ENCODE measurements at places on chromosomes 1 and 21. TPM values are rescaled to one million over a fixed set of nuclear protein-coding genes. Genes with fewer than 3 reads are reported as not detected.

GRCh38 chr1:96660503-96660902 lies 61.1 kb upstream of the PTBP2 start:
- H3K4me3 ChIP-seq = no peak overlapping the region
- no peaks in the 10 kb centered on the region for H3K4me1 ChIP-seq
- H3K27me3 ChIP-seq = no peaks in the 10 kb centered on the region
- no peaks in the 10 kb centered on the region for H3K36me3 ChIP-seq
- DNase-seq = no peak

DNA sequence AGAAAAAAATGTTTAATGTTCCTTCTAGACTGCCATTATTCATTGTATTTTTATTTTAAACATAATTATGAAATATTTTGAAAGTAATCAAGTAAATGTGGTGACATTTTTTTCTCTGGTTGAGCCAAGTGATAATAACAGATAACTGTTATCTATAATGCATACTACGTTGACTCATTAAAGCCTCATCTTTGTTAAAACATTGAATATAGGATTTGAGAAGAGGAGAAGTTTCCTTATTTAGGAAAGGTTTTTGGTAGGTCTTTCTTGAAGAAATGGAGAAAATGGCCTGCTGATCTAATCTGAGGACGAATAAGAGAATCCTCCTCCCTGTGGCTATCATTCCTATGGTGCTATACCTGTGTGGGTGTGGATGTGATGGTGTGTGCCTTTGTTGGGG lies 89.0 kb downstream of the NFIA start:
- H3K4me3 ChIP-seq = no peak overlapping the region
- H3K4me1 ChIP-seq = no peaks in the 10 kb centered on the region
- no peaks in the 10 kb centered on the region for H3K36me3 ChIP-seq
- H3K27me3 ChIP-seq = no peaks in the 10 kb centered on the region
- no peak overlapping the region for H3K27ac ChIP-seq

- no peaks in the 10 kb centered on the region for H3K36me3 ChIP-seq
- no peak for DNase-seq
- no peak overlapping the region for H3K27ac ChIP-seq
These were observed 90.2 kb downstream of the ESRRG start for GRCh38 chr1:216632980-216633379.

- no peaks in the 10 kb centered on the region for H3K4me1 ChIP-seq
- 0 out of 2 replicates have a peak, but pooled peaks cover 10% of the 10 kb centered on the region for H3K27me3 ChIP-seq
- H3K4me3 ChIP-seq = no peak overlapping the region
These were observed 67.3 kb upstream of the AKT3 start for GRCh38 chr1:243917177-243917862.

GRCh38 chr1:156212833-156213643 lies at the start of gene PMF1:
Gene PMF1, plus strand, starts transcription at chr1:156213007. Its CDS starts 9 bp downstream, at chr1:156213016.
- H3K4me3 ChIP-seq = peak within 1 kb of the TSS; percentile 96
- H3K36me3 ChIP-seq = peaks cover 13% of the 10 kb centered on the region
- peak; percentile 88 for DNase-seq
- H3K27ac ChIP-seq = peak within 1 kb of the TSS; percentile 99

DNA sequence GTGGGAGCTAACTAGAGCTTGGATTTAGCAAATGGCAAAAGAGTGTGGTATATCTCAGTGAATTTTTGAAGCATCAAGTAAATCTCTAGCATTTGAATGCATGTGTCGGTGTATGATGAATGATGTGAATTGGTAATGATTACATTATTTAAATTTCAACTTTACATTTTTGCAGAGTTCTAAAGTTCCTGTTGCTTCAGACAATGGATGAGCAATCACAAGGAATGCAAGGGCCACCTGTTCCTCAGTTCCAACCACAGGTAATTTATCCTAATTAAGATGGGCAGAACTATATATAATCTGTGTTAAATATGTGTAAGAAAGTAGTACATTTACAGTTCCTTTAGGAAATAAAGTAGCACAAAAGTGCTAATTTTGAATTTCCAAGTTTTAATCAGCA lies 75.6 kb downstream of the NEK7 start:
- no peaks in the 10 kb centered on the region for H3K4me1 ChIP-seq
- no peak overlapping the region for H3K4me3 ChIP-seq
- no peaks in the 10 kb centered on the region for H3K36me3 ChIP-seq
- no peaks in the 10 kb centered on the region for H3K27me3 ChIP-seq
- DNase-seq = no peak
- no peak overlapping the region for H3K27ac ChIP-seq

- no peak overlapping the region for H3K4me3 ChIP-seq
- H3K27ac ChIP-seq = no peak overlapping the region
- no peaks in the 10 kb centered on the region for H3K27me3 ChIP-seq
- DNase-seq = no peak
- H3K4me1 ChIP-seq = no peaks in the 10 kb centered on the region
These were observed 645.5 kb downstream of the ADGRL2 start for GRCh38 chr1:82446236-82446635.

- no peaks in the 10 kb centered on the region for H3K4me1 ChIP-seq
- H3K4me3 ChIP-seq = no peak overlapping the region
- no peaks in the 10 kb centered on the region for H3K27me3 ChIP-seq
- H3K36me3 ChIP-seq = no peaks in the 10 kb centered on the region
- DNase-seq = no peak
These were observed 355.8 kb upstream of the PTBP2 start for GRCh38 chr1:96365596-96366390.

DNA sequence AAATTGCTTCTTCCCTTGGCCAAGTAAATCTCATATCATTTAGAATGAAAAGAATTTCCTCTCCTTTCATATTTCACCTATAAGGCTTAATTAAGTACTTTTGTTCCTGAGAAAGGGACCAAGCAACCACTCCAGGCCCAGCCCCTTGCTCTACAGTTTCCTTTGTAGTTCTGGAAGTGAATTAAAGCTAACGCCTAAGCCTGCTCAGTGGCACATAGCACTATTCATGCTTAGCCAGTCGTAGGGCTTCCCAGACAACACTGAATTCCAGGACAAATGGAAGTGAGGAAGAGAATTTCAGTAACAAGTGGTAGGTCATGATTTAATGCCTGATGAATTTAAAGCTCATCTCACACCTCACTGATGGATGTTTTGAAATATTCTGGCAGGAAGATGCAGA lies 73.3 kb downstream of the RPAP2 start:
- no peaks in the 10 kb centered on the region for H3K36me3 ChIP-seq
- H3K4me3 ChIP-seq = no peak overlapping the region
- no peak for DNase-seq
- H3K27me3 ChIP-seq = no peaks in the 10 kb centered on the region
- no peak overlapping the region for H3K27ac ChIP-seq

The CSMD2 gene
- total RNA-seq = not detected

The LRRC71 gene
- total RNA-seq = not detected

The MFAP2 gene
- total RNA-seq = not detected

The COL24A1 gene
- 2.4 TPM for total RNA-seq

The OR10Z1 gene
- not detected for total RNA-seq
